ENCODE measurements at places on chromosomes 2 and 18. TPM values are rescaled to one million over a fixed set of nuclear protein-coding genes. Genes with fewer than 3 reads are reported as not detected.

DNA sequence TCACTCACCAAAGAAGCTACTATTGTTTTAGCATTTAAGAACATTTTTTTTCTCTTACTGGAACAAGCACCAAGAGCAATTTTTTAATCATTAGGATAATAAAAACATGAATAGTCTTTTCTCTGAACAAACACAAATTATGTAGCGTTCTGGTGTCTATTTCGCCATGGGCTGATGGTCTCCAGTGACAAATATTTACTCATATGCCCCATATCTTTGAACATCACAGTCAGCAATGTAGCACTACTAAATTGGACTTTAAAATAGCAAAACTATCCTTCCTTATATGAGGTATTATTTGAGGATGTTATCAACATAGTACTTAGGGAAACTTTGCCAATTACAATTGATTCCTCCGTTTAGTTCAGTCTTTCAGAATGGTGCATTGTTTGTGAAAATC is 1326.0 kb upstream of the ZEB2 start:
- H3K36me3 ChIP-seq = no peaks in the 10 kb centered on the region
- no peaks in the 10 kb centered on the region for H3K27me3 ChIP-seq
- H3K4me1 ChIP-seq = no peaks in the 10 kb centered on the region
- no peak overlapping the region for H3K27ac ChIP-seq
- no peak for DNase-seq
- no peak overlapping the region for H3K4me3 ChIP-seq

DNA sequence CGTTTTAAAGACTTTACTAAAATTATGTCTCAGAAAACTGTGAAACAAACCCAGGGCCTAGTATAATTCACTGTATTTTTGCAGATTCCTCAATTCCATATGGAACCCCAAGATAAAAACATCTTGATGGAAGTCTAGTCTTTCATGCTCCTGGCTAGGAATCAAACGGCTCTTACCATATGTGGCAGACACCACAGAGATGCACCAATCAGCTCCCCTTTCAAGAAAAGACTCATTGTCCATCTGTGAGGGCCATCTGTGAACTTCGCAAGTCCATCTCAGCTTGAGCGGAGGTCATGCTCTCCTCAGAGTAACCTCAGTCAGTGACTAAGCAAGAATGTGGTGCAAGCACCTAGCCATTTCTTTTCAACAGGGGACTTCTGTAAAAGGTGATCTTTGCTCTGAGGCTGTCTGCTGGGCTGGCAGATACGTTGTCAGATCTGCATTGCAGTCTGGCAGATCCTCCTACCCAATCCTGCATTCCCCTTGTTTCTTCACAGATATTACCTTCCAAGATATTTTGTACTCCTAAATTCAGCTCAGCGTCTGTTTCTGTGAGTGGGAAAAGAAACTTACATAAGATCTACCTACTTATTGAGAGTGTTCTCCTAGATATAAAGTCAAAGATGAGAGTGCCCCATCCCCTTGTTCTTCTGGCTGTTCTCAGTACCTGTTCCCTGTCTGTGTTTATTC is 419.3 kb downstream of the SPAG16 start:
- no peaks in the 10 kb centered on the region for H3K4me1 ChIP-seq
- no peaks in the 10 kb centered on the region for H3K27me3 ChIP-seq
- H3K4me3 ChIP-seq = no peak overlapping the region
- H3K36me3 ChIP-seq = no peaks in the 10 kb centered on the region
- no peak for DNase-seq

- no peaks in the 10 kb centered on the region for H3K27me3 ChIP-seq
- no peaks in the 10 kb centered on the region for H3K4me1 ChIP-seq
- H3K36me3 ChIP-seq = no peaks in the 10 kb centered on the region
- no peak overlapping the region for H3K27ac ChIP-seq
- DNase-seq = no peak
Measured at GRCh38 chr2:11389052-11389420, 44.6 kb upstream of the ROCK2 start.

Gene ERFE
- 0.60 TPM for total RNA-seq

- no peaks in the 10 kb centered on the region for H3K36me3 ChIP-seq
- no peak for DNase-seq
- no peaks in the 10 kb centered on the region for H3K4me1 ChIP-seq
- H3K27ac ChIP-seq = no peak overlapping the region
- no peak overlapping the region for H3K4me3 ChIP-seq
- H3K27me3 ChIP-seq = no peaks in the 10 kb centered on the region
Measured at GRCh38 chr2:186980787-186981550, 132.0 kb upstream of the ZSWIM2 start.

- H3K27ac ChIP-seq = no peak overlapping the region
- no peak overlapping the region for H3K4me3 ChIP-seq
- H3K4me1 ChIP-seq = no peaks in the 10 kb centered on the region
- no peaks in the 10 kb centered on the region for H3K27me3 ChIP-seq
Measured at GRCh38 chr2:205733648-205734047, 51.3 kb downstream of the NRP2 start.
